ENCODE measurements at places on chromosomes 2 and 18.

GRCh38 chr2:107592280-107592624, 234.4 kb upstream of the RGPD4 start:
- DNase-seq, result no peak

- no peak for DNase-seq
These were observed 304.0 kb upstream of the REG3G start for GRCh38 chr2:78721355-78722033.

DNA sequence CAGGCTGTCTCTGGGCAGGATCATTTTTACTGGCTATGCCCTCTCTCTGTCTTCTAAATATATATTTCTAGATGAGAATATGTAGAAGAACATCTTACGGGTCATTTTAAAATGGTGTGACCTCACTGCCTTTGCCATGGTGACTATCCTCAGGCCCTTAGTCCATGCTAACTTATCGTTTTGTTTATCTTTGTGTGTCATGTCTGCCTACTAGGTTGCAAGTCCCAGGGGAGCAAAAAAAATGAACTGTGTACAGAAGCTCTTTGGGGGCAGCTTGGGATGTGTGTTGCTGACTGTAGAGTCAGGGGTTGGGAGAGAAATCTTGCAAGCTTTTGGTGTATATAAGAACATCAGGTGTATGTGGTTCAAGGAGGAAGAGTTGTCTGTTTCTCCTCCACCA, 11.0 kb downstream of the CPSF3 start:
- DNase-seq, result no peak

- no peak for DNase-seq
These were observed 40.3 kb downstream of the SRBD1 start for GRCh38 chr2:45570671-45571334.

GRCh38 chr2:8472545-8473323, 209.1 kb upstream of the ID2 start:
- DNase-seq, result no peak

DNA sequence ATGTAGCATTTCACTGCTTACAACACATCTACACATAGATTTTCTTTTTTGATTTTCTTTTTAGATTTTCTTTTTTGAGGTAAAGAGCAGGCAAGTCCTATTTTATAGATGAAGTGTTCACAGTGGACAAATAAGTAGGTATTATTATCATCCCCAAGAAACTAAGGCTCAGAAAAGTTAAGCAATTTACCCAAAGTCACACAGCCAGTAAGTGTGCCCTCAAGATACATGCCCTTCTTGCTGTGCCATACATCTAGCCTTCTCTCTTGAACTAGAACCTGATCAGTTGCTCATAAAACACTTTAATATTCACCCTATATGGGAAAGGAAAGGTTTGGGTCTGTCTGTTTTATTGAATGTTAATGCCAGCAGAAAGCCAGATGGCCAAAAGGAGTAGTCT, 50.3 kb downstream of the DAPL1 start:
- DNase-seq, result no peak

DNA sequence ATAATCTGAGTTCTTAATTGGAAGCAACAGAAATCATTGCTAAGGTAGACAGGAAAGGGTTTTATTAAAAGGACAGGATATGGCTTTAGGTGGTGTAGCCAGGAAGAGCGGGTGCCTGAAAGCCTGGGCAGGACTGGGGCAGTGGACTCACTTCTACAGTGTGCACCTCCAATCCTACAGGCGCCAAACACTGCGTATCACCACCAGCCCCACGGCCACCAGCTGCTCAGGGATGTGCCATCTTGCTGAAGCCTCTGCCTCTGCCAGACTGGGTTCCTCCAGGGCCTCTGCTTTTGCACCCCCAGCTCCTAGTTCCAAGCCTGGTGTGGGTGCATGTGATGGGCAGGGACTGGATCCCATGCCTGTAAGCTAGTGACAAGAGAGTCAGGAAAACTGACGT, 29.7 kb upstream of the DPYSL5 start:
- DNase-seq, result no peak

- no peak for DNase-seq
These were observed 866.9 kb downstream of the TRIB2 start for GRCh38 chr2:13583609-13584008.

DNA sequence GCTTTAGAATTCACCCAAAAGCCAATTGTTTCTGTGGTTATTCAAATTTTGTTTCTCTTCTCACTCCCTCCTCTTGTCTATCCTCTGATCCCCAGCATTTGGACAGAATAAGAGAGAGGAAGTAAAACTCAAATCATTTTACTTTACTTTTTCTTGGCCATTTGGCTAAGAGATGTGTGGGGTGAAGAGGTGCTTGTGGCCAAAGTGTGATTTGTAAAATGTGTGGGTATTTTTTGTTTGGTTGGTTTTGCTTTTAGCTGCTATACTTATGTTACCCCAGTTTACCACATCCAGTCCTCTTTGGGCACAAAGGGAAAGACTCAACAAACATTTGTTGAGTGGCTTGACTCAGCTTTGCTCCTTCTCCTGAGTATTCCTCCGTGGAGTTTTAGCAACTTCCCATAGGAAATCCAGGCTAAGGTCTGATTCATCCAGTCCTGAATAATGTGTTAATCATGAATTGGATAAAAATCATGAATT, 109.1 kb upstream of the CYP1B1 start:
- no peak for DNase-seq

DNA sequence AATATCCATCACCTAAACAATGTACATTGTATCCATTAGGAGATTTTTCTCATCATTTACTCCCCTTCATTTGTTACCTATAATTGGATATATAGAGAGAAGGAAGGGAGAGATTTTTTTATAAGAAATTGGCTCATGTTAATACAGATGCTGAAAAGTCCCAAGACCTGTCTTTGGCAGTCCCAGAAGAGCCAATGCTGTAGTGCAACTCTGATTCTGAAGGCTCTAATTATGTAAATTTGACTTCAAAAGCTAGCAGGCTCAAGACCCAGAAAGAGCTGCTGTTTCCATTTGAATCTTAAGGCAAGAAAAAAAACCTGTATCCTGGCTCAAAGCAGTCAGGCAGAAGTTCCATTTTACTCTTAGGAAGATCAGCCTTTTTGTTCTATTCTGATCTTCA, 1245.5 kb upstream of the FAM98A start:
- DNase-seq, result no peak
